ENCODE measurements at places on chromosomes 2 and 18.

GRCh38 chr2:121355488-121355887 is 70.5 kb upstream of the TFCP2L1 start:
- DNase-seq, result no peak

DNA sequence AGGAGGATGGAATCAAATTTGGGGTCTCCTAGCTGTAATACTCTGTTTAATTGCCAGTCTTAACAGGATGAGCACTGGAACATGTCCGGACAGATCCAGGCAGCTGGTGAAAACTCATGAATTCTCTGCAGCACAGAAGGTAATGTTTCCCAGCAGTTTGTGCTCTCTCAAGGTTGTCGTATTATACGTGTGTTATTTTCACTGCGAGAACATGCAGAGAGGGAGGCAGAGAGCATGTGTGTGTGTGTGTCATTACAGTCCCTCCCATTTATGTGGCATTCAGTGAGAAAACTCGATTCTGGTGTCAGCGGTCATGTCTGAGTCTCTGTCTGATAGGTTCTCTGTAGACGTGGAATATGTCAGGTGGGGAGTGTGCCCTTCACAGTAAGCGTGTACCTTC is 150.2 kb upstream of the POU3F3 start:
- no peak for DNase-seq

DNA sequence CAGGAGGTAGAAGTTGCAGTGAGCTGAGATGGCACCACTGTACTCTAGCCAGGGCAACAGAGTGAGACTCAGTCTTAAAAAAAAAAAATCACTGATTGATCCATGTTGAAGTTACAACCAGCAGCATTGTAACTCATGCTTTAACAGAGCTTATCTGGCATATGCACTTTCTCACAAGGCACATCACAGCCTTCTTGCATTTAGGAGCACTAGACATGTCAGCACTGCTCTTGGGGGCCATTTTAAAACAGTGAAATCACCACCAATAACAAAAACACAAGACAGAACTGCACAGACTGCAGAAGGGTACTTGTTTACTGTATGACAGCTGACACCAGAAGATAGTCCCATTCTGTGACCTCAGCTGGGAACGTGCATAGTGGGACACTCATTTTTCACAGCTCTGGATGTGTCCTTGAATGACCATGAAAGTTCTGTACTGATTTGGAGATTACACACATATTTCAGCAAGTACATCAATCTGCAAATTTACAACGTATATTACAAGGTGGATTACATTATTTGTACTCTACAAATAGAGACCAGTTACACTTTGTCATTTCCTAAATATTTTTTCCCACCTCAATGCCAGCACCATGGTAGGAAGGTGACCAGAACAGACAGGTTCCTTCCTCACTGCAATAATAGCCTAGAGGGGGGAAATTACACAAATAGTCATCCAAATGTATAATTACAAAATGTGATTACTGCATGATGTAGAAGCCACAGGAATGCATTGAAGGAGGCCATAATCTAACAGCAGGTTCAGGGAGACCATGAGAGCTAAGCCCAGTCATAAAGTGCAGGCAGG is 35.1 kb downstream of the CCBE1 start:
- DNase-seq, result no peak

- DNase-seq, result no peak
Observed at GRCh38 chr2:98809116-98809515, 78.2 kb upstream of the MGAT4A start.

DNA sequence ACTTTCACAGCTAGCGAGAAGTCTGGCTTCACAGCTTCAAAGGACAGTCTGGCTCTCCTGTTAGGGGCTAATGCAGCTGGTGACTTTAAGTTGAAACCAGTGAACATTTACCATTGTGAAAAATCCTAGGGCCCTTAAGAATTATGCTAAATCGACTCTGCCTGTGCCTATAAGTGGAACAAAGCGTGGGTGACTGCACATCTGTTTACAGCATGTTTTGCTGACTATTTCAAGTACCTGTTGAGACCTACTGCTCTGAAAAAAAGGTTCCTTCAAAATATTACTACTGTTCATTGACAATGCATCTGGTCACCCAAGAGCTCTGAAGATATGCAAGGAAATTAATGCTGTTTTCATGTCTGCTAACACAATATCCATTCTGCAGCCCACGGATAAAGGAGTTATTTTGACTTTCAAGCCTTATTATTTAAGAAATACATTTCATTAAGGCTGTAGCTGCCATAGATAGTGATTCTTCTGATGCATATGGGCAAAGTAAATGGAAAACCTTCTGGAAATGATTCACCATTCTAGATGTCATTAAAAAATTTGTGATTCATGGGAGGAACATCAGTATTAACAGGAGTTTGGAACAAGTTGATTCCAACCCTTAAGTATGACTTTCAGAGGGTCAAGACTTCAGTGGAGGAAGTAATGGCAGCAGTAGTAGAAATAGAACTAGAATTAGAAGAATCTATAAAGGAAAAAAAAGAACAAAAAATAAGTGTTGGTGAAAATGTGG is 48.9 kb downstream of the POLR1A start:
- no peak for DNase-seq

GRCh38 chr2:160784034-160784433 is 290.4 kb upstream of the RBMS1 start:
- DNase-seq, result no peak

GRCh38 chr2:233428008-233428407 is 73.7 kb downstream of the DGKD start:
- no peak for DNase-seq

DNA sequence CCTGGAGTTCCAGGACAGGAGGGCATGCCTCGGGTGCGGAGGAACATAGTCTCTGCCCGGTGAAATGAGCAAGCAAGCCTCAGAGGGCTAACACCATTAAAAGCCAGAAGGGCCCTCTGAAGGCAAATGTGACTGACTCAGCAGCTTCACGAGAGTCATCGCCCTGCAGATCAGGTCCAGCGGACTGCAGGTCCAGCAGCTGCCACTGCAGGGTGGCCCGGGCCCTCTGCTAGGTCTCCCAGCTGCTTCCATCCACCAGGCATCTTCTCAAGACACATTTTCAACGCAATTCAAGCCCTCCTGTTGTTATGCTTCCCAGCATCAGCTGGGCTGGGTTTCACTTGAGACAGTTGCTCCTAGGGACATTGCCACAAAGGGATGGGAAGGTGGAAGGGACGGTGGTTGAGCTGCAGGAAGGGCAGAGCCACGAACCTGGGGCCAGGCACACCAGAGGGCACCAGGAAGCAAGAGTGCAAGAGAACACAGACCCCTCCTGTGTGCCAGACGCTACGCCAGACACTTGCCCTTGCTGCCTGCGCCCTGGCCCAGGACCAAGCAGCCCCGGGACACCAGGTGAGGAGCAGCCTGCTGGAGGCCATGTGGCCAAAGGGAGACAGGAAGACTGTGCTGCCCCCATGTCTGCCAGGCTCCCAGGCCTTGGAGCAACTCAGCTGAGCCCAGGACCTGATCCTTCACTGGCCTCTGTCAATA is 173.0 kb downstream of the HDAC4 start:
- DNase-seq, result no peak

GRCh38 chr18:56853961-56854360 is 202.8 kb downstream of the WDR7 start:
- DNase-seq, result no peak

DNA sequence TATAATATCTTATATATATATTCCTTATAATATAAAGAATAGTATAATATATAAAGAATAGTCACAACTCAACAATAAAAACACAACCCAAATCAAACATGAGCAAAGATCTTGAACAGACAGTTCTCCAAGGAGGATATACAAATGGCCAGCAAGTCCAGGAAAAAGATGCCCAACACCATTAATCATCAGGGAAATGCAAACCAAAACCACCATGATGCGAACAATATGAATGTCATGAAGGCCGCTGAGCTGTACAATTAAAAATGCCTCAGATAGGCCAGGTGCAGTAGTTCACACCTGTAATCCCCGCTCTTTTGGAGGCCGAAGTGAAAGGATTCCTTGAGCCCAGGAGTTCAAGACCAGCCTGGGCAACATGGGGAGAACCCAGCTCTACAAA is 58.9 kb downstream of the SLC35F5 start:
- no peak for DNase-seq

GRCh38 chr18:21604671-21605070 is 4.2 kb upstream of the ESCO1 start:
- DNase-seq, result no peak

DNA sequence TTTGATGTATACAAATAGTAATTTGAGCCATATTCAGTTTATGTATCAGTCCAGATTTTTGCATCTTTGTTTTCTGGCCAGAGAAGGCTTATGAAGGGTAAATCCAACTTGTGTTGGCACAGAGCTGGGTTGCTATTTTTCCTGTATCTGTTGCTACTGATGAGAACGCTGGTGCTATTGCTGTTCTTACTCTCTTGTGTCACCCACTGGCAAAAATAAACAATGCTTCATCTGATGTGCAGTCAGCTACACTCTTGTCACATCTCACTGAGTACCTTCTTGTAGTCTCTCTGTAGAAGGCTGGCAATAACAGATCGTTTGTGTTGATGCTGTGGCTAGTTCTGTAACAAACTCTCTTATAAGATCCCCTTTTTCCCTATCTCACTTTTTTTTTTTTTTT is 323.4 kb downstream of the CDH19 start:
- DNase-seq, result no peak

DNA sequence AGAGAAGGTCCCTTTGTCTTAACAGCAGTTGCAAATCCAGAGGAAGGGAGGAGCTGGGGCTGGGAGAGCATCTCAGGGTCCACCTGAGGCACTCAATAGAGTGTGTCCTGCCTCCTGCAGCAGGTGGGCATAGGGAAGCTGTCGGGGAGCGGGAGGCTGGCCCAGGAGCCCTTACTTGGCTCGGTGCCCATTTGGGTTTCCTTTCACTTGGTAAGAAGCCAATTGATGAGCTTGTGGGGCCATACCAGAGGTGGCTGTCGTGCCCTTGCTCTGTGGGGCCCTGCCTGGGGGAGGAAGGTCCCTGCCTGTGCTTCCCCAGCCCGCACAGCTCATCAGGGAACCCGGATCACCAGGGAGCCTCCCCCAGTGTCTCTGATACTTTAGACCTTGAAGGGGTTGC is 229.7 kb downstream of the DYSF start:
- no peak for DNase-seq

GRCh38 chr2:109720380-109721106 is 73.6 kb upstream of the RGPD5 start:
- no peak for DNase-seq

GRCh38 chr2:237691029-237691907 is 63.9 kb downstream of the LRRFIP1 start:
- no peak for DNase-seq

- no peak for DNase-seq
Observed at GRCh38 chr2:11980809-11981208, 234.4 kb downstream of the LPIN1 start.

DNA sequence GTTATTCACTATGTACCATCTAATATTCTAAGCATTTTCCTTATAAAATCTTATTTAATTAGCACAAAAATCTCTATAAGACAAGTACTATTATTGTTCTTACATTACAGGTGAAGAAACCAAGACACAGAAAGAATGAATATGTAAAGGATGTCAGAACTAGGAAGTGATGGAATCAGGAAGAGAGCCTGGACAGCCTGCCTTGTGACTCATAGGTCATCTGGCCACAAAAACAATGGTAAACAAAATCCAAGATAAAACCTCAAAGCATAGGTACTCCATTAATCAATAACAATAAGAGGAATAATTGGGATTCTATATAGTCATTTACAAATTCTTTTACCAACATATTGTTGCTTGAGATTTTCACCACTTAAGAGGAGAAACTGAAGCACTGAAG is 505.4 kb upstream of the PIK3C3 start:
- DNase-seq, result no peak

DNA sequence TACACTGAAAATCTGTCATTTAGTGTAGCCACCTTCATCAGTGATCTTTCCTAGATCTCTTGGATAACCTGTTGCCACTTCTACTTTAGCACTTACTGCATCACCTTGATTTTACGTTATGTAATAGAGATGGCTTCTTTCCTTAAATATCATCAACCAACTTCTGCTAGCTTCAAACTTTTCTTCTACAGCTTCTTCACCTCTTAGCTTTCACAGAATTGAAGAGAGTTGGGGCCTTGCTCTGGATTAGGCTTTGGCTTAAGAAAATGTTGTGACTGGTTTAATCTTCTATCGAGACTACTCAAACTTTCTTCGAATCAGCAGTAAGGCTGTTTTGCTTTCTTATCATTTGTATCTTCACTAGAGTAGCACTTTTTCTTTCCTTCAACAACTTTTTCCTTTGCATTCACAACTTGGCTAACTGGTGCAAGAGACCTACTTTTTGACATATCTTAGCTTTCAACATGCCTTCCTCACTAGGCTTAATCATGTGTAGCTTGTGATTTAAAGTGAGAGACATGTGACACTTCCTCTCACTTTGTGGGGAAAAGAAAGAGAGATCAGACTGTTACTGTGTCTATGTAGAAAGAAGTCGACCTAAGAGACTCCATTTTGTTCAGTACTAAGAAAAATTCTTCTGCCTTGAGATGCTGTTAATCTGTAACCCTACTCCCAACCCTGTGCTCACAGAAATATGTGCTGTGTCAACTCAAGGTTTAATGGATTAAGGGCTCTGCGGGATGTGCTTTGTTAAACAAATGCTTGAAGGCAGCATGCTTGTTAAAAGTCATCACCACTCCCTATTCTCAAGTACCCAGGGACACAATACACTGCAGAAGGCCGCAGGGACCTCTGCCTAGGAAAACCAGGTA is 99.6 kb downstream of the ATL2 start:
- DNase-seq, result no peak

DNA sequence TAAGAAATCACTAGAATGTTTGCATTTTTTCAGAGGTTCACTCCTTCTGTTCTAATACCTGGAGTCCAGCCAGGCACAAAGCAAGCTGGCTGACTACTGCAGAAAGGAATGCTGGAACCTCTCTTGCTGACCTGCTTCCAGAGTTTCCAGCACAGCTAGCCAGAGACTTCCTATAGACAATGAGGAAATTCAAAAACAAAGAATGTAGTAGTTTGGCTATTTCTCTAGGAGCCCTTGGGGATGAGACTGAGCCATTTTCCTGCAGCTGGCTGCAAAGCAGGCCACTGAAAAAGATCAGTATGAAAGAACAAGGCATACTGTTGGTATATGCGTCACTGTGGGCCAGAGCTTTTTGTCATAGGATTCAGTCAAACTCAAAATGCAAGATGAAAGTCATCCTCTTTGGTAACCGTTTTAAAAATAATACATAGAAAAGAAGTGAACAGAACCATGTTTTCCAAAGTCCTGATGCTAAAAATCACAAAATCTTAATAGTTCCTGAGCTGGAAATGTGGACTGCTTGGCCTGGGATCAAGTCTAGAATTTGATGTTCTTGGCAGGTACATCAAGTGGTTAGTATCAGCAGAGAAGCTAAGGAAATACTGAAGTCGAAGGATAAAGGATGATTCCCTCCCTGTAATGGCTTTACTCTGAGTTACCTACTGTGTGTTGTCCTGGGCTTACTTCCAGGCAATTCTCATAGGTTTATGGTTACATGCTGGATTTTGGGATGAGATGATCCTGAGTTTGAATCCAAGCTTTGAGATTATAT is 9.0 kb upstream of the DSEL start:
- no peak for DNase-seq

Measured in activated T-cell treated with anti-CD3 and anti-CD28 coated beads, Interleukin-2, amount 50 U/mL, for 4 hours (primary cell).